Cortex of kidney (tissue), 1 donor: ENCODE measurements at places on chromosomes 4 and X.

DNA sequence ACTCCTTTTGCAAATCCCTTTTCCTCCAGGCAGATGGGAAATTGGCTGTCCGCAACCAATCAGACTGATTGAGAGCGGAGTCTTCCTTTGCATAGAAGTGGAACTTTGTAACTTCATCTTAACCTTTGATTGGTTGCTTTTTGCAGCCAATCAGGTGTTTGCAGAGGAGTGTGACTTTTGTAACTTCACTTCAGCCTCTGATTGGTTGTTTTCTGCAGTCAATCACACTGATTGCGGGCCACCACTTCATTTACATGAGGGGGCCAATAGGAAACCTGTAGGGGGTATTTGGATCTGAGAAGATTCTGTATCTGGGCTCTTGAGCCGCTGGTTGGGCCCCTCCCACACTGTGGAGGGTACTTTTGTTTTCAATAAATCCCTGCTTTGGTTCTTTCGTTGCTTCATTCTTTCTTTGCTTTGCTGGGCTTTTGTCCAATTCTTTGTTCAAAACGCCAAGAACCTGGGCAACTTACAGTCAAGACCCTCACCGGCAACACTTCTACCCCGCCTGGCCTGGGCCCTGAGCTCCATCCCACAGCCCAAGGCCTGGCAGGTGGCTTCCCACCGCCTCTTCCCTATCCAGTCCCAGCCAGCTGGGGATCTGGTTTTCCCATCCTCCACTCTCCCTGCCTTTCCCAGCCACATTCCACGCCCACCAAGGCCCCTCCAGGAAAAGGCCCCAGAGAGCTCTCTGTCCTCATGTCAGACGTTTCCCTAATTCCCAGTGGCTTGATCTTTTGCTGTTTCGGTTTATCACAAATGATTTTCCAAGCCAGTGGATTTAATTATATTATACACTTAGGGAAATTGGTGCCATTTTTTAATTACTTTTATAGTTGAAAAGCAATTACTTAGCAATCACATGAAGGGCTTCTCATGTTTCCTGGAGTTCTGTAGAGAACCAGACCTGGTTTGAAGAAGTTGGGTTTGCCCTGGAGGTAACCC, 110.2 kb upstream of the STX18 start:
- DNase-seq, result no peak

- DNase-seq, result no peak
These were observed 176.5 kb upstream of the CLNK start for GRCh38 chr4:10861036-10861435.

DNA sequence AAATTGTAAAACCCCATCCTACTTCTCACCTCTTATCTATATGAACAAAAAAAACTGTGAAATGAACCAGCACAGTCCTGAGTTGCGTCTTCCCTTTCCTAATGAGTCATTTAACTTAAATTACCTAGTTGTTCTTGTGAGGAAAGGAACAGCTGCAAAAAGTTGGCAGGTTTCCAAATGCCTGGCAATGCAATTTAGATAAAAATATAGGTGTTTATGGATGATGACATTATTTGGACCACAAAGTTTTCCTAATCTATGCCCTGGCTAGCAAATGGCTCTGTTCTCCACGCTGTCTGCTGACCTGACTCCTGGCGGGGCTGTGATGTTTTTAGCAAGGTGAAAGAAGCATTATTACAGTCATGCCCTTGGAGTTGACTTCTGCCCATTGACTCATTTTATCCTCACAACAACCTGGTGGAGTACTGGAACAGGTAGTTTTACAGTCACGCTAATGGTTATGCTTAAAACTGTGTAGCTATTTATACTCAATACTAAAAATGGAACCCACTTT, 29.8 kb upstream of the RELL1 start:
- no peak for DNase-seq

- DNase-seq, result no peak
These were observed 62.9 kb downstream of the FGF13 start for GRCh38 chrX:138648568-138648967.

DNA sequence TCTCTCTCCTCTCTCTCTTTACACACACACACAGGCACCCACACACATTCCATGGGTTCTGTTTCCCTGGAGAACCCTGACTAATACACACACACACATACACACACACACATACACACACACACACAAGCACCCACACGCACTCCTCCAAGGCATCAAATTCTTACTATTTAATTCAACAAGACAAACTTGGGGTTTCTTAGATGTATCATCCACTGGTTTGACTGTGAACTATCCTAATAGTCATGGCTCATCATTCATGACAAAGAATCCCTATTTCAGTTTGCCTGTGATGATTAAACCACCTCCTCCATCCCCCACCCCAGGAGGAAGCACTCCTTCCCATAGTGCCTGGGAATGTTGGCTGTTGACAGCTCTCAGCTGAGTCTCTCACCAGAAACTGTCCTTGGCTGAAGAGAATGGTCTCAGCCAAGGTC, 98.2 kb downstream of the USP46 start:
- no peak for DNase-seq
